ENCODE measurements at places on chromosomes 3 and 15.
A peak's percentile ranks its signal among the peaks of the same experiment; 100 is the strongest.

DNA sequence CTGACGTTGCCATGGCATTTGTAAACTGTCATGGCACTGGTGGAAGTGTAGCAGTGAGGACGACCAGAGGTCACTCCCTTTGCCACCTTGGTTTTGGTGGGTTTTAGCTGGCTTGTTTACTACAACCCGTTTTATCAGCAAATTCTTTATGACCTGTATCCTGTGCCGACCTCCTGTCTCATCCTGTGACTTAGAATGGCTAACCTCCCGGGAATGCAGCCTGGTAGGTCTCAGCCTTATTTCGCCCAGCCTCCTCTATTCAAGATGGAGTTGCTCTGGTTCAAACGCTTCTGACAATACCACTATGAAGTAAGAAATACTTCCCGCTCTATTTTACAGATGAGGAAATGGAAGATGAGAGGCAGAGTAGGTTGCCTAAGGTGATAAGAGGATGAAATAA is 16.6 kb downstream of the PAQR9 start:
- DNase-seq = no peak

DNA sequence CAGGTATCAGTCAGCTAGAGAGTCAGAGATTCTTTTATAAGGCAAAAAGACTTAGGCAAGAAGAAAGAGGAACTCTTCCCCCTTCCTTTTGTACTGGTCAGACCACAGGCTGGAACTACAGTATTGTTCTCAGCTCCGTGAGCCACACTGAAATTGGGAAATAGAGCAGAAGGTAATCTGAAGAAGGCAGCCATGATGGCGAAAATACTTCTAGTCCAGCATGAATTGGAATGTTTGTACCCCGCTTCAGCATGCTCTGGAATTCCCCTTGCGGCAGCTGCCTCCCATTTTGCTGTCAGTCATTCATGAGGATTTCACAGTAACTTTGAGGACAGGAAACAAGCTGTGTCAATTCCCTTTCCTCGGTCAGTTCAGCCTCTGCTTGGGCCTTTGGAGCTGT is 96.2 kb downstream of the CORO2B start:
- DNase-seq = no peak

- DNase-seq = no peak
These were observed 123.3 kb upstream of the IGF1R start for GRCh38 chr15:98524838-98525660.

- DNase-seq = no peak
These were observed 1.8 kb upstream of the GPR171 start for GRCh38 chr3:151204530-151205402.

DNA sequence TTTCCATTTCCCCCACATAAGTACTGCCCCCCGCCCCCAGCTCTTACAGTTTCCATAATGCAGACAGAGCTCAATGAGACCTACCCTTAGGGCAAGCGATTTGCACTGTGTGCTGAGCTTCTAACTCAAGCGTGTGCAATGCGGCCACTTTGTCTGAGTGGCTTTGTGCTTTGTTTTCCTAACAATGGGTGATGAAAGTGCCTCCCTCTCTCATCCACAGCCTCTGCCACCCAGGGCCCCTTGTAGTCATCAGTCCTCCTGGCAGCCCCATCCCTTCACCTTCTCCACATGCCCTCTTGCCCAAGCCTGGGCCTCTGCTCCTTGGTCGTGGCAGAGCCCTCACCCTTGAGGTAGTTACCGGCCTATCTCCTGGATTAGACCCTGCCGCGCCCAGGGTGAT is 17.2 kb downstream of the DAPK2 start:
- DNase-seq = no peak

- DNase-seq = no peak
These were observed 28.2 kb downstream of the NBEAL2 start for GRCh38 chr3:47007482-47008233.

- peak; percentile 81 for DNase-seq
These were observed 118.6 kb upstream of the NR2E3 start for GRCh38 chr15:71691458-71692417.

DNA sequence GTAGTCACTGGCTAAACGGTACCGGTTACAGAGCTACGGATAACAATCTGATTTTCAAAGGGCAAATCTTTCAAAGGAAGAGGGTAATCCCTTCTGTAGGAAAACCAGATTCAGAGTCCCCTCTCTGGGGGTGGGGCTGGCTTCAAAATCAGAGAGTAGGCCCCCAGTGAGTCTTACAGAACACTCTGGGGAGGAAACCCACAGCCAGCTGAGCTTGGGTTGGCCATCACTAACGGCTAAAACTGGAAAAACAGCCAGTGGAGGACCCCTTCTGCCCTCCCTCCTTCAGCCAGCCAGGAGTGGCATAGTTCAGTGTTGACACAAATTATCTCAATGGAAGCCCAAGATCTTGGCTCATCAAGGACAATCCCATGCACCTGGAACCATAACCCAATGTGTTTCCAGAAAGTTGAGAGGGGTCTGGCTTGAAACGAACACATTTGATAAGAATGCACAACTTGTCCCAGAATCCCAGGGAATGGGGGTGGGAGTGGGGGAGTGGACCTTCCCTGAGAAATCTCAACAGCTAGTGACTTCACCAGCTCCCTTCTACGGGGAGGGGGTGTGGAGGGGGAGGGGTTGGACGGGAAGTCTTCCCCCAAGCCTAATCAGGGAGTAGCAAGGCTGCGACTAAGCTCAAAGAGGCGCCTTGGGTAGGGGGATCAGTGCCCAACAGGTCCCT is 1.0 kb downstream of the RASL12 start:
- DNase-seq = peak; percentile 57

GRCh38 chr3:147383617-147384016 is 22.7 kb downstream of the ZIC4 start:
- DNase-seq = no peak

DNA sequence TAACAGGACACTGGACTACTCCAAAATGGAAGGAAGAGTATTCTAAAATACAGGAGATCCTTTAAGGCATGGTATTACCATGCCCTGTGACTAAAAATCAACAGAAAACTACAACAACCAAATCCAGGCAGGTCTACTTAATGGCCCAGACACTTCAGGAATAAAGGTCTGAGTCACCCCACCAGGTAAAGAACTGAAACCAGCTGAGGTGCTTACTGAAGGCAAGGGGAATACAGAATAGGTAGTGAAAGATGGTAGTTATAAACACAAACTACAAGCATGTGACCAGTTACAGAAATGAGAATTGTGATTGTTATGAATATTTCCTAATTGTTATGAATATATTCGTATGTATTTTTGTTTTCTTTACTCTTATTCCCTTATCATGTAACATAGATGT is 13.4 kb downstream of the IFT57 start:
- DNase-seq = no peak

DNA sequence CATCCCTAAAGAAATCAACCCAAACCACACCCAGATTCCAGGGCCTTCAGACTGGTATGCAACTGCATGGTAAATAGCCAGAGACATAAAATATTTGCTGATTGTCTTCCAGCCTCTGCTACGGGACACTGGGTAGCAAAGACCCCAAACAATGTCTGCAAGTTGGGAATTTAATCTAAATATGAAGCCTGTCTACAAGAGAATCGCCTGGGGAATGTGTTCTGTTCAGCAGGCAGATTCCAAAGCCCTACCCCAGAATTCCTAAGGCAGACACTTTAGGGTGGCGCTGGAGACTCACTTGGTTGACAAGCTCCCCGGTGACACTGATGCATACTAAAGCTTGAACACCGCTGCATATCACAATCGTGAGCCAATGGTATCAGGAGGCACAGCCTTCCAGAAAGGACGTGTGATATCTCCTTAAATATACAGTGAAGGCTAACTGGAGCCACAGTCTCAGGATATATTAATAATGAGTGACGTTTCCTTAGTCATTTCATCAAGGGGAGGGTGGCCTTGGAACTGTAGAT is 684.1 kb downstream of the NTRK3 start:
- DNase-seq = no peak

DNA sequence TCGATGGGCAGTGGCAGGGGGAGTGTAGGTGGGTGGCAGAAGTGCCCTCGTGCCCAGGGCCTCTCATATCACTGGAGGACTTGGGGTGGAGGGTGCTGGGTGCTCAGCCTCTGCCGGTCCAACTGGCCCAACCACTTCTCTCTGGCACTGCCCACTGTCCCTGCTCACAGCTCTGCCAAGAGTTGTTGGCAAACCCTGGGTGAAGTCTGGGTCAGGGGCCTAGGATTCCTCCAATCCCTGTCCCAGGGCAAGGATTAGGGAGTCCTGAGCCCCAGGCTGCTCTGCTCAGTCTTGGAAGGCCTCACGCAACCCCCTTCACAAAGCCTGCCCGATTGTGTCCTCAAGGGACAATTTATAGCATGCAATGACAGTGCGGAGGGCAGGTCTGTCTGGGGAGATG is 5.2 kb upstream of the PRKCD start:
- no peak for DNase-seq

DNA sequence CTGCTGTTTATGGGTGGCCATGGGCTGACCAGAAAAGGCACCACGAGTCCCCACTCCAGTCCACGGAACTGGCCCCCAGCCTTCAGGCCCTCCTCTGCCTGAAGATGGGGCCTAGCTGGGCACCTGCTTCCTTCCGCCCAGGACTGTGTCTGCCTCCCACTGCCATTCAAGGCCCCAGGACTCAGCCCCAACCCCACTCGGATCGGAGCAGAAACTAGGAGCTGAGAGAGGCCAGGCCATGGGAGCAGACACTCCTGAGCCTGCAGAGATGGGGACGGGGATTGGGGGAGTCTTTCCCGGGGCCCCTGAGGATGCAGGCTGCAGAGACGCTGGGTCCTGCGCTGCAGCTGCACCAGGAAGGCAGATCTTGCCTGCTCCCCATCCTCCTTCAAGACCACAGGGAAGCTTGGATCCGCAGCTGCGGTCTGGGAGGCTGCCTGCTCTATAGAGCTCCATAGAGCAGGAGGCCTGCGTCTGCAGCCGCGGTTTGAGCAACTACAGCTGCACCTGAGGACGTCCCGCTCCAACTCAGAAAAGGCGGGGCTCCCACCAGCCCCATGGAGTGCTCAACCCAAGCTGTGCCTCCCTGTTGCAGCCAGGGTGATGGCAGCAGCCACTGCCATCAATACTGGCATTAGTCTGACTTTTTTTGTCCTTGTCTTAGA is 383.9 kb upstream of the TMCO5A start:
- no peak for DNase-seq
